HFF-Myc (cell line): ENCODE measurements at places on chromosomes 13 and 19.

- DNase-seq: no peak
Observed at GRCh38 chr13:90627813-90628212, 719.7 kb upstream of the MIR17HG start.

GRCh38 chr13:76730220-76730619, 156.0 kb downstream of the KCTD12 start:
- no peak for DNase-seq

GRCh38 chr19:57434386-57435061, 601 bp upstream of the ZNF749 start:
- DNase-seq: no peak

GRCh38 chr19:30228113-30228834, 143.9 kb upstream of the ZNF536 start:
- no peak for DNase-seq

- no peak for DNase-seq
Observed at GRCh38 chr13:109628251-109628699, 158.1 kb downstream of the IRS2 start.

GRCh38 chr19:28961772-28962500, 251.0 kb downstream of the UQCRFS1 start:
- DNase-seq: no peak
